Activated naive CD4-positive, alpha-beta T cell treated with anti-CD3 and anti-CD28 coated beads for 36 hours (primary cell): ENCODE measurements at places on chromosomes 1 and 21. TPM values are rescaled to one million over a fixed set of nuclear protein-coding genes. Genes with fewer than 3 reads are reported as not detected.

SLC35F3 gene
- not detected for total RNA-seq

TMPRSS2 gene
- not detected for total RNA-seq

DNA sequence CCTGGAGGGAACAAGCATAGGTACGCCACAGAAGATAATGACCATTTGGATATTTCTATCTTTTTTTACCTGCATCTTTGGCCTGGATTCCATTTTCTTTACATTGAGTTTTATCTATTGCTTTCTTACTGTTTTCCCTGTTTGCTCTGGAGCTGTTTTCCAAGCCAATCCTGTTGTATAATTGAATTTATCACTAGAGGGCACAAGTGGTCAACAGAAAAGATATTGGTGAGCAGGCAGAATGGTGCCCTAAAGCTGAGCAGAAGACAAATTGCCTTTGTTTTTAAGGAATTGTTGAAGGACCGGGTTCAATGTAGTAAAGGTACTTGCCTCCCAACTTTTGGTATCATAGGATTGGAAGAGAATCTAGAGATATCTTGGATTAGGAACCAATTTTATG lies 152.8 kb downstream of the PPP1R12B start:
- DNase-seq, result no peak

GRCh38 chr1:78836726-78837125 lies 169.8 kb downstream of the ADGRL4 start:
- DNase-seq, result no peak

DNA sequence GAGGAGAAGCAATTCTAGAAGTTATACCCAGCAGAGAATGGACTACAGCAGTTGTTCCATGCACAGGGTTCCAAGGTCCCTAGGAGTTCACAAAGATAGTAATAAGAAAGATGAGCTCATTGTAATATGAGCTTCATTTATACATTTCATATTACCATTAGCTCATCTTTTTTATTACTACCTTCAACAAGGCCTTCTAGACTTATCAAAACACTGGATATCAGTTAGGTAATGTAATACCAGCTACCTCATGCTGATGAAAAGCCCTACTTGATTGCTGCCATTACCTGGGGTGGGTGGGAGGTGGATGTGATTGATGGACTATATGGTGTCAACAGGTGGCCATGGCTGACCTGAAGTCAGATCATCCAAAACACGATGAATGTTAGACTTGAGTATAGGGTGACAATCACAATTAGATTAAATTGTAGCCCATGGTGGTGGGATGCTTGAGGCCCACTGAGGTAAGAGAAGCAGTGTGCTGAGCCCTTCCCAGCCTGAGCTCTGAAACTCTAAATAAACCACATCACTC lies 34.1 kb downstream of the SPATA46 start:
- DNase-seq, result no peak

- no peak for DNase-seq
Observed at GRCh38 chr1:9052272-9053049, 17.0 kb downstream of the SLC2A5 start.
